ENCODE measurements at places on chromosomes 7 and 10.

DNA sequence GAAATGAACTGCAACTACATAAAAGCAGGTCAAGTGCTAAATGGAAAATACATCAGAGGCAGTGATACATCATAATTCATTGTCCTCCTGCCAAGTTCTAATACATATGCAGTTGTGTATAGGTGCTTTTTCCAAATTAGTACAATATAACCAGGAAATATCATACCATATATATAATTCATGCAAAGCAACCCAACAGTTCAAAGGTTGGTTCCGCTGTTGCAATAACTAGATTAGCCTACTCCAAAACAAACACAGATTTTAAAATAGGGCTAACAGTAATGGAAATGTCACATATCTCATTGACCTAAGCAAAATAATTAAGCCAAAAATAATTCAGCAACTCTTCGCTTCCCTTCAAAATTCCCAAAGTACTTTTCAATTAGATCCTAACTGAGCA is 88.9 kb upstream of the NEBL start:
- DNase-seq = no peak

GRCh38 chr7:115676080-115676479 is 354.5 kb downstream of the TFEC start:
- no peak for DNase-seq

- DNase-seq = no peak
Observed at GRCh38 chr7:68929781-68930261, 668.5 kb upstream of the AUTS2 start.

DNA sequence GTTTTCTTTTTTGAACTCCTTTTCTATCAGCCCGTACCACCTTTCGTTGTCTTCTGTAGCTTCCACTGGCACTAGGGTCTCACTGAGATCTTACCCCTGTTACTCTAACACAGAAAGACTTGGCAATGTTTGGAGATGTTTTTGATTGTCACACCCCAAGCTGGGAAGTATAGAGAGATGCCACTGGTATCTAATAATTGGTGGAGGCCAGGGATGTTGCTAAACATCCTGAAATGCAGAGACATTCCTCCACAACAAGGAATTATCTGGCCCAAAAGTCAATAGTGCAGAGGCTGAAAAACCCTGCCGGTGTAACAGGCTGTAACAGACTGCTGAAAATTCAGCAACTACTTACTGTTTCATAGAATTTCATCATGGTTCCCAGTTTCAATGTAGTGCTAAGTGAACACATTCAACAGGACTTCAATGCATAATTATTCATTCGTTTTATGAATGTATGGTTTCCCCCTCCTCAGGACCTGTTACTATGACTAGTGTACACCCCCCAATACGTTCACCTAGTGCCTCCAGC is 115.9 kb downstream of the TRIM24 start:
- DNase-seq = no peak

DNA sequence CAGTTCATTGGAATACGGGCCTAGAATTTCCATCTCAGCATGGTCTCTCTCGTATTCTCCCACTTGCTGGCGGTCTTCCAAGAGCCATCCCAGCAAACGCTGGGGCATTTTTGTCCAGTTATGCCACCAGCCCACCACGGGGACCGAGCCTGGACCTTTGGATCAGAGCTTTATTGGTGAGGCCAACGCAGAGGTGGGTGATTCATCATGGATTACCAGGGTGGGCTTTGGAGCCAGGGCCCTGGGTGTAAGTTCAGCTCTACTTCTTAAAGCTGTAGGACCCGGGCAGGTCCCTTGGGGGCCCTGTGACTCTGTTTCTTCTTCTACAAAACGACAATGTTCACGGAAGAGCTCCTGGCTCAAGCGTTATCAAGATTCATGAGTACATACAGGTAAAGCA is 22.7 kb upstream of the PITRM1 start:
- no peak for DNase-seq

GRCh38 chr10:78935697-78936407 is 132.9 kb upstream of the ZMIZ1 start:
- DNase-seq = no peak

DNA sequence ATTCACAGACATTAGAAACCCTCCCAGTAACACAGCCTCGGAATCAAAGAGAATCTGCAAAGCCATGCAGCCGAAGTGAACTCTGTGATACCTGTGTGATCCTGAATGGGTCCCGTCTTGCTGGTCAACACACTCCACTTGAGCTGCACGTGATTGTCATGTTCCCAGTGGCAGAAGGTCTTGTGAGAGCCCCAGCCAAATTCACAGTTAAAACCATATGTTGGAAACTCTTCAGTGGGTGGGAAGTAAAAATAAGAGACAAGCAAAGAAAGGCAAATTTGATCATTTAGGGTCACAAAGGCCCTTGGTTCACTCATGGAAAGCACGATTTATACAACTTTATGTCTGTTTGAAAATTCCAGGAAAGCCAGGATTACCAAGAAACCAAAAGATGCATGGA is 142.3 kb downstream of the NRP1 start:
- no peak for DNase-seq

GRCh38 chr7:25260862-25261494 is 32.7 kb upstream of the NPVF start:
- DNase-seq = no peak

- no peak for DNase-seq
Observed at GRCh38 chr7:8154272-8154671, 107.7 kb downstream of the ICA1 start.

DNA sequence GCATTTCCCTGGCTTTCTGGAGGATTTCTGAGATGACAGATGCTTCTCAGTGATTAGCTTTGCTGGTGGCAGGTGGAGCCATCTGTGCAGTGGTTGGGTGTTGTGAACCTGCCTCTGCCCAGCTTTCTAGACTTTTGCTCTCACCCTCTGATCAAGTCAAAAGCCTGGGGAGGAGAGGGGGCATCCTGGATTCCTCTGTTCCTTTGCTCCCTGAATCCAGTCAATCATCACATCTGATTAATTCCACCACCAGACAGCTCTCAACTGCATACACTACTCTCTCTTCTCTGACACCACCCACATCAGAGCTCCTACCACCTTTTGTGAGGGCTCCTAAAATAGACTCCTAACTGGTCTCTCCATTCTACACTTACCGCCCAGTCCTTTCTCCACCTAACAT is 283.5 kb downstream of the WDR11 start:
- DNase-seq = no peak

- no peak for DNase-seq
Observed at GRCh38 chr10:119642556-119643111, 8.5 kb upstream of the BAG3 start.

DNA sequence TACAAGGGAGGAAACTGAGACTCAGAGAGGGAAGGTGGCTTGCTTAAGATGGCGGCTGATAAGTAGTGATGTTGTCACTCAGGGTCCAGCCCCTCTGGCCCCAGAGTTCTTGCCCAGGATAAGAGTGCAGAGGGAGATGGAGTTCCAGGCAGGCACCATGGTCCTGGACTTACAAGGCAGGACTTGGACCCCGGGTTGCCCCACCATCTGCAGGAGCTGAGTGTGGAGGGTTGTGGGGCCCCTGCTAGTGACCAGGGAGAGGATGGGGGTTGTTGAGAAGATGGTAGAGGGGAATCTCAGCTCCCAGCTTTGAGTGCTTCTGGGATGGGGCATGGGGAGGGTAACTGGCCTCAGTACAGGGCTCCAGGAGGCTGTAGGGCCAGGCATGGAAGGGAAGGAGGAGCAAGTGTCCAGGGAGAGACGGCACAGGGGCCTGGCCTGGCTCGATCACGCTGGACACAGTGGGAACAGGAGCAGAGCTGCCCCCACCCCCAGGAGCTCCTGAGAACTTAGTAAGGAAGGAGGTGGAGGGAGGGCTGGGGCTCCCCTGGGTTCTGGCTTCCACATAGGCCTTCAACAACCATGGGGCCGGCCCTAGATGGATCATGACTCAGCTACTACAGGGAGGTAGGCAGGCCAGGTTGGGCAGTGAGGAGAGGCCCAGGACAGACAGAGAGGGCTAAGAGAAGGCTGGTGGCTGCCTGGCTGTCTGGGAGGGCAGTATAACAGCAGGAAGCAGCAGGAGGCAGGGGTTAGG is 28.2 kb downstream of the PPIF start:
- DNase-seq = no peak

DNA sequence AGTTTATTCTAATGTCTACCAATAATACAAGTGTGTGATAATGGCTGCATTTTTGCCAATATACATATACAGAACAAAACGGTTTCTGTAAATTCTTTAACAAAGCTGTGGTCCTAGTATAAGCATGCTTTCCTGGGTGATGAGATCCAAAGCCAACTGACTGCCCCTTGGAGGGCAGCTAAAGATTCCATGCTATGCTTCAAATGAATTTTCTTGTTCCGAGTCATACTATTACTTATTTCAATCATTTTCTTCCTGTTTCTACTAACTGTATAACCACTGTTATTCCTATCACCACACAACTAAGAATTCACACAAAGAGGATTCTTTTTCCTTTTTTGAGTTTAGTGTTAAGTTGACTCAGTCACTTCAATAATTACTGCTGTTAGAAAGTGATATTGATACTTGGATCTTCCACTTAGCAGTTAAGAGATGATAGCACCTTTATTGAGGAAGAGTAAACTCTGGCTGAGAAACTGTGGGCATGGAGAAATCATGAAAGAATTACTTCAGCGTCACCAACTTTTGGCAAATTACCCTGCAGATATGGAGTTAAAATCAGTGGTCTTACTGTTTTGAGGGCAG is 197.5 kb downstream of the ARL4A start:
- no peak for DNase-seq

GRCh38 chr10:71525721-71526120 is 129.0 kb downstream of the CDH23 start:
- no peak for DNase-seq

DNA sequence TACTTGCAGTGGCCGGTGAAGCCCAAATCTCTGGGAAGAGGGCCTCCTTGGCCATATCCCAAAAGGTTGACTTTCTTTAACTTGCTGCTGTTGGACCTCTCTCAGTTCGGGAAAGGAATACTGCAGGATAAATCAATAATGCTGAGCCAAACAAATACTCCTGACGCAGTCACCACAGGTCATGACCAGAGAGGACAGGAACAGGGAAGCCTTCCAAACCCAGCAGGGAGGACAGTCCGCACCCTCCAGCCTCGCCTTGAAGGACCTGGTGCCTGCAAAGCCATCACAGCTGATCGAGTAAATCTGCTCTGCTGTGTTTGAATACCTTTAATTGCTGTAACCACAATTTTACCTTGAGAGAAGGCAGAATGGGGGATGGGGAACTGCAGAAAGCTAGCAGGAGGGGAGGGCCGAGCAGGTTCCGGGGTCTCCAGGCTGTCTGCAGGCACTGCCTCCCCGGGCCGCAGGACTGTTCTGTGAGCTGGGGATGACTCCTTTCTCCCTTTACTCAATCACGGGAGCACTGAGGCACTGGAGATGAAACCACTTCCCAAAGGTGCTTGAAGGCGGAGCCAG is 20.8 kb upstream of the INSIG1 start:
- DNase-seq = no peak

- no peak for DNase-seq
Observed at GRCh38 chr10:55351431-55351830, 550.4 kb upstream of the PCDH15 start.

GRCh38 chr7:64874562-64875250 is 28.4 kb upstream of the ZNF273 start:
- DNase-seq = no peak

DNA sequence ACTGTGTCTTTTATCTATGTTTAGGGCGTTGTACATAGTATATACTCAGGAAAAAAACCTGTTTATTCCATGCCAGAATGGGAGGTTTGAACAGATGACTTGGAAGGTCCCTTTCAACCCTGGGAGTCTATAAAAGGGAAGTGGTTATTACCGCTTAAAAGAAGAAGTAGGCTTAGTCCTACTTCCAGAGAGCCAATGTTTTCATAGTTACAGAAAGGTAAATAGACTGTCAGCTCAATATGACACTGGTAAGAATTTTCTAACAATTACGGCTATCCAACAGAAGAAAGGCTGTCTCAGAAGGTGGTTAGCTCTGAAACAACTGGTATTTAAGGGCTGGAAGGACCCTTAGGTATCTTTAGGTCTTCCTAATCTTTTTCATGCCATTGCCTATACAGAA is 1.1 kb upstream of the TFAM start:
- no peak for DNase-seq

DNA sequence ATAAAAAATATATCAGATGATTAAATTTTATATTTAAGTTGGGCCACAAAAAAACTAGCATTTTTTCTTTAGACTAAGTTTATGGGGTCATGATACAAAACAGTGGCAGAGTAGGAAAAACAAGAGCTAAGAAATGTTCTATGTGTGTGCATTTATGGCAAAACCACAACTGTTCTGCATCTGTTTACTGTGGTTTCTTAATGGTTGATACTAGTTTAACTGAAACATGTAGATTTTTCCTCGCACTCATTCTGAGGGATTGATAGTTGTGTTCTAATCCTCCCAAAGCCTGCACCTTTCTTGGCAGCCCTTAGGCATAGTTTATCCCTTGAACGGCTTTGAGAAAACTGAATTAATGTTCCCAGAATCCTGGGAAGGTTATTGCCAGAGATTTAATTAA is 66.6 kb upstream of the PHYHIPL start:
- no peak for DNase-seq

- no peak for DNase-seq
Observed at GRCh38 chr7:65441010-65441409, 67.4 kb downstream of the ZNF92 start.

GRCh38 chr10:78277314-78278057 is 243.8 kb downstream of the RPS24 start:
- DNase-seq = no peak

GRCh38 chr7:44261240-44261639 is 60.5 kb downstream of the YKT6 start:
- DNase-seq = no peak

DNA sequence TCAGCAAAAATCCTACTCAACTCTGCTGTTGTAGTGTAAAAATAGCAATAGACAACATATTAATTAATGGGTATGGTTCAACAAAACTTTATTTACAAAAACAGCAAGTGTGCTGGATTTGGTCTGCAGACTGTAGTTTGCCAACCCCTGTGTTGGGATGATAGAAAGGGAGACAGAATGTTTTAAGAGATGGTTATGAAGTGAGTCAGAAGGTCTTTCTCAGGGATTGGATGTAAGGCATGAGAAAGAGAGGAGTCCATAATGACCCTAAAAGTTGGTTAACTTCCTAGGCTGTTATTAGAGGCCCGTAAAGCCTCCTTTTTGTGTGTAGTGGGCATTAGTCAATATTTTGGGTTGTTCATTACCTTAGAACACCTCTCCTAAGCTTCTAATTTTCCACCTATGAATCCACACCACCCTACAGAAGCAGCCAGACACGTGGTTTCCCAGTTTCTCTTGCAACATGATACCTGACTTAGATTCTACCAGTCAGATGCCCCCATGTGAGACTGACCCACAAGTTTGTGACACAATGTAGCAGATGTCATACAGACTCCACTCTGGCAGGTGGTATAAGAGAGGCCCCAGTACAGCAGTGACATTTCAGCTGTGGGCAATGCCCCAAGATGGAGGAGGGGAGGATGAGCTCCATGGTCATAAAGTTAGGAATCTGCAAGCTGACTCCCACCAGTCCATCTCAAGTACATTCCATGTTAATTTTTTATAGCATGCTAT is 1015.6 kb downstream of the KCNMA1 start:
- no peak for DNase-seq

All from right renal cortex interstitium (tissue), 3 donors.